ENCODE measurements at places on chromosomes 6 and 20.
A peak's percentile ranks its signal among the peaks of the same experiment; 100 is the strongest.

GRCh38 chr6:73719046-73719445, 23.0 kb downstream of the CD109 start:
- DNase-seq = no peak

GRCh38 chr20:8344631-8345030, 212.6 kb downstream of the PLCB1 start:
- DNase-seq = no peak

GRCh38 chr6:146532702-146533101, 10.9 kb upstream of the RAB32 start:
- DNase-seq = no peak

- DNase-seq = no peak
Observed at GRCh38 chr6:54404791-54405190, 96.5 kb downstream of the TINAG start.

GRCh38 chr6:37521674-37522073, 22.0 kb upstream of the CCDC167 start:
- no peak for DNase-seq

DNA sequence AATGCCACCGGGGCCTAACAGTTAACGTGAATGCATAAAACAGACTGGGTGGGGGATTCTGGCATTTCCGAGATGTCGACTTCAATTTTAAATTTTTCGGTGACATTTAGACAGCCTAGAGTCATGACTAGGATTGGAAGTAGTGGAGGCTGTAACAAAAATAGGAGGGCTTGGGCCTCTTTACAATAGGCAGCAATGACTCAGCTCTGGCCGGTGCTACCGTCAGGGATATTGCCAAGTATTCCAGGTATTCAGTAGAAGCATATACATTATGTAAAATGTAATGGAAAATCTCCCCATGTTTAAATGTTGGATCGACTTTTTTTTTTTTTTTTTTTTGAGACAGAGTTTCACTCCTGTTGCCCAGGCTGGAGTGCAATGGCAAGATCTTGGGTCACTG, 136.2 kb upstream of the STMND1 start:
- no peak for DNase-seq

DNA sequence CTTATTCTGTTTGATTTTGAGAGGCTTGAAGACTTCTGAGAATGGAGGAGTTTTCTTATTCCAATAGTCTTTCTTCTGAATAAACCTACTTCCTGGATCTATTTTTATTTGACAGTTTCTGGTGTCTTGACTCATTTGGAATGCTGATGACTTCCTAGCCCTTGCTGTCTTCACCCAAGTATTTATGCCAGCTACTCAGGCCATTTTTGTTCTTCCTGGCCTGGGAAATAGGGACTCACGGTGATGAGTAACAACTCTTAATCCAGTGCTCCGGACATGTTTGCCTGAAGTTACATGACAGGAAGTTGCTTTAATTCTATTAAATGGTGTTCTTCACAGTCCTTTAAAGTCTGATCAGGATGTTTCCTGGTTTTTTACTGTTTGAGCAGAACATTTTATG, 272.1 kb upstream of the EYS start:
- DNase-seq = no peak

DNA sequence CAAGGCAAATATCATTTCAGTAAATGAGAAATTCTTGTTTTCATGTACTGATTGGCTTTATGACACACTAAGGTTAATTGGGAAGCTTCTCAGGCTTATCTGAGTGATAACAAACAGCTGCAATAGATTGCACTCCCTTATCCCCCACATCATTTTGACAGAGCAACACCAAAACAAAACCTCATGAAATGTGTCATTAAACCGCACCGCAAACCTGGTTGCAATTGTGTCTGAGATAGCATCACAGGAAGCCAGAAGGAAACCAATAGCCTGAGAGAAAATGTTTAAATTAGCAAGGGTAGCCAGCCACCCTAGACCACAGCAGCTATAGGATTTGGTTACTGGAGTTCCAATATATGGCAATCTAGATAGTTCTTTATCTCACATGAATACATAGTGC, 31.6 kb upstream of the LAMA4 start:
- no peak for DNase-seq

DNA sequence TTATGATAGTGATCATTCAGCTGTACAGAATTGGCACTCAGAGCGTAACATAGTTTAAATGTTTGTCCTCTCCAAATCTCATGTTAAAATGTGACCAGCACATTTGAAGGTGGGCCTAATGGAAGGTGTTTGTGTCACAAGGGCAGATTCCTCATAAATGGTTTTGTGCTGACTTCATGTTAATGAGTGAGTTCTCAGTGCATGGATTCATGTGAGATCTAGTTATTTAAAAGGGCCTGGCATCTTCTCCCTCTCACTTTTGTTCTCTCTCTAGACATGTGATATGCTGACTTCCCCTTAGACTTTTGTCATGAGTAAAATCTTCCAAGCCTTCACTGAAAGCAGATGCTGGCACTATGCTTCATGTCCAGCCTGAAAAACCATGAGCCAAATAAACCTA, 452.4 kb upstream of the PTCHD4 start:
- no peak for DNase-seq

- no peak for DNase-seq
Observed at GRCh38 chr6:137652961-137653705, 158.9 kb upstream of the OLIG3 start.

DNA sequence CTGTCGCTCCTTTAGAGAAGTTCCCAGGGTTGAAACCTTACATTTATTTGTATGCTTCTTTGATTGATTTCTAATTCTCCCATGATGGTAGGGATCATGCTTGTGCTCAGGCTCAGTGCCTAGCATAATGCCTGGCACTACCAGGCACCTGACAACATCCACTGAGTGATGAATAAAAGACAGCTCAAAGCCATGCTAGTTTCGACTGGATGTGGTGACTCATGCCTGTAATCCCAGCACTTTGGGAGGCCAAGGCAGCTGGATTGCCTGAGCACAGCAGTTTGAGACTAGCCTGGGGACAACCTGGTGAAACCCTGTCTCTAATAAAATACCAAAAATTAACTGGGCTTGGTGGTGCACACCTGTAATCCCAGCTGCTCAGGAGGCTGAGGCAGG, 11.6 kb upstream of the CD164 start:
- no peak for DNase-seq

DNA sequence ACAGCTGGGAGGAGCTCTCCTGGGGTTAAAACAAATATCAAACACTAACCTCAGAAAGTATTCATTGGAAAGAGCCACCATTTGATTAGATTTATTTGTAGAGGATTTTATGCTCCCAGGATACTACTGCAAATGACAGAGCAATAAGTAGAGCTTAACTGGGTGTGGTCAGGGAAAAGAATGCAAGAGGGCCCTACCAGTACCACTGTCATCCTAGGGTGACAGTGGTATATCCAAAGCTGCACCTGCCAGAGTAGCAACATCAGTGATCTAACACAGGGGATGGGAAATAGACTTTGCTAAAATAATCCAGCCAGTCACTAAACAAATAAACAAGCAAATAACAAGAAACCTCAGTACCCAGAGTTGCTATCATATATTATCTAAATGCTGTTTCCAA, 29.7 kb downstream of the ERGIC3 start:
- DNase-seq = no peak

- DNase-seq = no peak
Observed at GRCh38 chr6:134437376-134437775, 119.5 kb upstream of the SGK1 start.

GRCh38 chr6:135320721-135321621, 139.9 kb downstream of the MYB start:
- no peak for DNase-seq

DNA sequence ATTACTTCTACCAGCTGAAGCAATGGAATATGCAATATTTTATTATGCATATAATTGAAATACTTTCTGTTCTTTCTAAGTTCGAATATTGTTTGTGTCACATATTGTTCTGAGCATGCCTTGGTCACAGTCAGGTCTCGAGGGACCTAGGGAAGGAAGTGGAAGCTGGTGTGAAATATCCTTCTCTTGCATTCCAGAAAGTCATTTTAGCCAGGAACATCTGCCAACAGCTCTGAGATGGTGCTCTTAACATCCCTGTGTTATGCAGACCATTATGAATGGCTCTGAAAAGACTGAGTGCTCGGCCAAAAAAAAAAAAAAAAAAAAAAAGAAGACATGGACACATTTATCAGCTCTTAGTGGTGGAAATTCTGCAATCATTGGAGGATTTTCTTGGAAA, 132.7 kb upstream of the JAG1 start:
- no peak for DNase-seq

DNA sequence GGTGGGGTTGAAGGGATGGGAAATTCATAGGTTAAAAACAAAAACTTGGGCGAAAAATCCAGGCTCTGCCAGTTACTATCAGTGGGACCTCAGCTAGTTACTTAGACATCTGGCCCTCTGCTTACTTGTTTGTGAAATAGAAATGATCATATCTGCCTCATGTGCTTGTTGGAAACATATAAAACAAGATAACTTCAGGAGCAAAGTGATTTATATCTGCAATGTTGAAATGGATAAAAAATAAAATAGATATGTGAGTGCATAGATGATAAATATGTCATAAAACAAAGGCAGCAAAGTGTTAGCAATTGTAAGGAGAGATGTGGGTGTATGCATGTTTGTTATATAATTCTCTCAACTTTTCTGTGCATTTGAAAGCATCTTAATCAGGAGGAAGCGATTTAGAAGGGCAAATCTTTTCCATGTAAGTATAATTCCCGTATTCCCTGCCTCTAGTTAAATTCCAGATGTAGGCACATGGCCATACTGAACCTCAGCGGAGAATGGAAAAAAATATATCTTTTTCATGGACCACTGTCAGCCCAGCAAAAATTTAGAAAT, 579.0 kb upstream of the FLRT3 start:
- no peak for DNase-seq

GRCh38 chr6:21144928-21145327, 448.6 kb upstream of the SOX4 start:
- DNase-seq = no peak

DNA sequence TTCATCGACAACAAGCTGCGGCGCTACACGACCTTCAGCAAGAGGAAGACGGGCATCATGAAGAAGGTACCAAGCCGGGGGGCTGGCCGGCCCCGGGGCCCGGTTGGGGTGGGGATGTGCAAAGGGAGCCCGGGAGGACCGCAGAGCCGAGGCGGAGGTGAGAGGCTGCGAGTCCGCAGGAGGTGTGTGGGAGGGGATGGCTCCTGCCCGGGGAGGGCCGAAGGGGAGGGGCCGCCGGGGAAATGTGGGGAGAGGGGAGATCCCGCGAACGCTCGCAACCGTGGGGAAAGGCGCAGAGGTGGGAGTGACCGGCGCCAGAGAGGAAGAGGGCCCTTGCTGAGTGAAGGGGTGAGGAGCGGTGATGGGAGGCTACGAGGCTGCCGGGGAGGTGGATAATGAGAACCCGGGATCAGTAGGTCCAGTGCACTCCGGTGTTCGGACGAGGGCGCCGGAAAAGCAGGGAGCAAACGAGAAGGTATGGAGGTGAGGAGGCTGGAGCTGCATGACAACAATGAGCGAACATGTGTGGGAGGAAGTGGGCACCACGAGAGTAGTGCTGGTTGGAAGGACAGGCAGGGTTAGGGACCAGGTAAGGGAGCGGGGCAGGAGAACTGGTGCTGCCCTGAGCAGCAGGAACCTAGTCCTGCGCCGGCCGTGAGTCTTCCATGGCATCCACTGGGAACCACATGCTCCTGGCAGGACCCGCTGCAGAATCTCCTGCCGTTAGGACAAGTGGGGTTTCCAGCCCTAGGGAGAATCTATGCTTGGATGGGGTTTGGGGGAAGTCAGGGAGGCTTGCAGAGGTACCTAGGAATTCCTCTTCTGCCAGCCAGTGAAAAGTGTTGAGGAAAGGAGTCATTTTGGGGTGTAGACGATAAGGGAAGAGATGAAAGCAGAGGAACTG, 1.3 kb downstream of the SRF start:
- peak; percentile 80 for DNase-seq

- DNase-seq = no peak
Observed at GRCh38 chr6:36938536-36938935, 16.0 kb upstream of the PI16 start.

DNA sequence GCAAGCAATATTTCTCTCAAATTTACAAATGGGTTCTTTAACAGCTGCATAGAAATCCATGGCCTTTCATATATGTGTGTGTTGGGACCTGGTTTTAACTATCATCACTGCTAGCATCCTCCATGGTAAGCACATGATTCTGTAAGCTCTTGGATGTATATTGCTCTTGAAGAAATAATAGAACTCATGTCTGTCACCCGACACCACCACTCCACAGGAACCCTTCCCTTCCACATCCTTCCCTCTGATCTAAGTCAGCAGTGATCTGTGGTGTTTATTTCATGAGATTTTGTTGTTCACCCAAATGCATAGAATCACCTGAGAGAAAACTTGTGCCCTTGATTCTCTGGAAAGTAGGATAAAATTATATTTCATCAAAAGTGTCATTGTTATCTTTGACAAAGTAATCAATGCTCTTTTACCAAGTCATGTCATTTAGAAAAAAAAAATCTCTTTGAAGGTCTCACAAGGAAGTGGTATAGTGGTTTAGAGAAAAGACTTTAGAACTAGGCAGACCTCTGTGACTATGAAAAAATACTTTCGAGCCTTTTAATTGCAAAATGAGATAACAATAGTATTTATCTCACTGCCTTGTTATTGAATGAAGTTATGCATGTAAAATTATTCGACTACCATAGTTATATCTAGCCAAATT, 649.8 kb upstream of the SLC35B3 start:
- peak; percentile 3 for DNase-seq

DNA sequence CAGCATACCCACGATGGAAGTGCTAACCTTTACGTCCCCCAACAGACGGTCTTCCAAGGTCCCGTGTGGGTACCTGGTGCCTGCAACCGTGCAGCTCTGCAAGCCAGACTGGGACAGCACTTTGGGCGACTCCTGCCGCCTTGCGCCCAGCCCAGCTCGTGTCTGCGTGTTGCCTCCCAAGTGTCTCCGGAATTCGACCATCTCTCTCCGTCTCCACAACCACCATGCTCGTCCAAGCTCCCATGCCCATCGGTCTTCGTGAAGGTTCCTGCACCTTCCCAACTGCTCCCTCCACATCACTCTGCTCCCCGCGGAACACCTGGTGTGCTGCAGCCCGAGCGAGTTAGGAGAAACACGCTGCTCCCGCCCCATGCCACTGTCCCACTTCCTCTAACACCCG, 173.2 kb upstream of the AFDN start:
- DNase-seq = no peak

DNA sequence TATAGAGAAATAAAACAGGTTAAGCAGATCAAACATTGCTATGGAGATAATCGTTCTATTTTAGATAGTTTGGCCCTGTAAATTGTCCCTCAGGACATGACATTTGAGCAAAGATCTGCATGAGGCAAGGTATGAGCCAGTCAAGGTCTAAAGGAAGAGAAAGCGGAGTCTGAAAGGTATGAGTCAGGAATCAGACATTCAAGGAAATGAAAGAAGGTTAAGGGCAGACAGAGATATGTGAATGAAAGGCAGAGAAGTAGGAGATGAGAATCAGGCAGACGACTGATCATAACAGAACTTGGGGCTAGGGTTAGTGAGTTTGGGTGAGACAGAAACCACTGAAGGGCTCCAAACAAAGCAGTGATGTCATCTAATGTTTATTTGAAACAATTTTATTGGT, 775.8 kb downstream of the MAFB start:
- no peak for DNase-seq
